ENCODE measurements at places on chromosomes 11 and 22. TPM values are rescaled to one million over a fixed set of nuclear protein-coding genes. Genes with fewer than 3 reads are reported as not detected.

Gene KREMEN1
- polyA plus RNA-seq: 7.9 TPM

DNA sequence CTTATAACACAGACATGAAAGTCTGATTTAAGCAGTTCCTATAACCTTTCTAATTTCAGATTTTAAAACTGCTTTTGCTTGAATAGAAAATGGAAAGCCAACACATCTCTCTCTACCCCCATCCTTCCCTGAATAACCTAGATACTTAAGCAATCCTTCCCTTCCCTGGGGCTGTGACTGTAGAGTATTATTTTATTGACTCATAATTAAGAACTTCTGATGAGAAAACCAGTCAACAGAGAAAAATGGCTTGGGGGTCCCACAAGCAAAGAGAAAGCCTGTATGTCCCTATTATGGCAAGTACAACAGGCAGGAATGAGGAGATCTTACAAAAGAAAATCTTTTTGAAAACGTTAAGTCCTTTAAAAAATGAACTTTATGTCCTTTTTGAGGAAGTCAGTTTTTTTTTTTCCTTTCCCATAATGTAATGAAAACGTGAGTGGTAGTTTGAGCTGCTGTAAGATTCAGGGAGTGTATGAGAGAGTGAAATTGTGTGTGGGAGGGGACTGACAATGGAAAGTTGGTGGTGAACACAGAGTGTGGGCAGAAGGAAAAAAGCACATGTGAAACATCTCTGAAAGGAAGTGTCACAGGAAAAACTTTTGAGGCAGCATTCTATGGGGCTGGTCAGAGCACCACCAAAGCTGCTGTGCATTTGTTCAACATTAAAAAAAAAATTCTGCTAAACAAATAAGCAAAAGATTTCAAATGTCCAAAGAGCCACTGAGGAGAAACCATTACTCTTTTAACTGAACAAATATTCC is 154.6 kb downstream of the MAML2 start:
- H3K4me3 ChIP-seq: no peak overlapping the region
- H3K27ac ChIP-seq: peak overlapping the region; percentile 83
- DNase-seq: no peak

- H3K4me1 ChIP-seq: no peaks in the 10 kb centered on the region
- DNase-seq: peak; percentile 16
- no peaks in the 10 kb centered on the region for H3K36me3 ChIP-seq
- no peak overlapping the region for H3K4me3 ChIP-seq
- no peaks in the 10 kb centered on the region for H3K27me3 ChIP-seq
- no peak overlapping the region for H3K27ac ChIP-seq
Observed at GRCh38 chr11:18650859-18651557, 16.9 kb upstream of the SPTY2D1 start.

GRCh38 chr22:44116331-44116730 is 64.4 kb upstream of the PARVG start:
- no peaks in the 10 kb centered on the region for H3K27me3 ChIP-seq
- H3K4me3 ChIP-seq: no peak overlapping the region
- no peak overlapping the region for H3K27ac ChIP-seq
- H3K36me3 ChIP-seq: no peaks in the 10 kb centered on the region
- DNase-seq: no peak
- H3K4me1 ChIP-seq: no peaks in the 10 kb centered on the region

Gene SMTNL1
- not detected for polyA plus RNA-seq

- peak overlapping the region; percentile 86 for H3K27ac ChIP-seq
- H3K27me3 ChIP-seq: no peaks in the 10 kb centered on the region
- H3K4me3 ChIP-seq: no peak overlapping the region
Observed at GRCh38 chr22:42363892-42364291, 68.3 kb downstream of the NFAM1 start.

Gene FOSL1
- 30.1 TPM for polyA plus RNA-seq

GRCh38 chr11:93623179-93623578 is 38.3 kb upstream of the CEP295 start:
- no peak for DNase-seq
- H3K36me3 ChIP-seq: no peaks in the 10 kb centered on the region
- H3K4me3 ChIP-seq: no peak overlapping the region

- peak; percentile 58 for DNase-seq
- H3K27ac ChIP-seq: peak overlapping the region; percentile 91
- H3K4me3 ChIP-seq: no peak overlapping the region
- no peaks in the 10 kb centered on the region for H3K27me3 ChIP-seq
Observed at GRCh38 chr11:21634491-21634890, 558.4 kb upstream of the ANO5 start.

Gene CHST1
- polyA plus RNA-seq: 2.7 TPM

Gene GRM5
- polyA plus RNA-seq: not detected

DNA sequence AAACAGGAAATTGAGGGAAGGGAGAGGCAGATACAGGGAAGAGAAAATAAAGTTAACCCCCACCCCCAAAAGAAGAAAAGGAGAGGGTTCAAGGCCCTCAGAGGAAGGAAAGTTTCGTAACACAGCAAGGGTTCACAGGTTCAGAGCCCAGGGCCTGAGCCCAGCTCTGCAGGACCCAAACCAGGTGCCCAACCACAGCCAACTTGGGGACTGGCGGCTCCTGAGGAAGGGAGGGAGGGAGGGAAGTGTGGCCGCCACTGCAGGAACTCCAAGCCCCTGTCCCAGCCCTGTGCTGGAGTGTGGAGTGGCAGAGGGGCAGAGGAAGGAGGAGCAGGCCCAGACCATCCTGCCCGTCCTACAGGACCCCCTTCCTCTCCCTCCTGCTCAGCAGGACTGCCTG is 59.2 kb downstream of the ELFN2 start:
- no peaks in the 10 kb centered on the region for H3K4me1 ChIP-seq
- DNase-seq: no peak
- no peaks in the 10 kb centered on the region for H3K36me3 ChIP-seq
- no peak overlapping the region for H3K4me3 ChIP-seq
- no peak overlapping the region for H3K27ac ChIP-seq
- no peaks in the 10 kb centered on the region for H3K27me3 ChIP-seq

GRCh38 chr22:16914006-16914405 is 88.8 kb upstream of the XKR3 start:
- no peak overlapping the region for H3K27ac ChIP-seq
- no peaks in the 10 kb centered on the region for H3K4me1 ChIP-seq
- peaks cover 20% of the 10 kb centered on the region for H3K27me3 ChIP-seq
- no peaks in the 10 kb centered on the region for H3K36me3 ChIP-seq
- DNase-seq: no peak

DNA sequence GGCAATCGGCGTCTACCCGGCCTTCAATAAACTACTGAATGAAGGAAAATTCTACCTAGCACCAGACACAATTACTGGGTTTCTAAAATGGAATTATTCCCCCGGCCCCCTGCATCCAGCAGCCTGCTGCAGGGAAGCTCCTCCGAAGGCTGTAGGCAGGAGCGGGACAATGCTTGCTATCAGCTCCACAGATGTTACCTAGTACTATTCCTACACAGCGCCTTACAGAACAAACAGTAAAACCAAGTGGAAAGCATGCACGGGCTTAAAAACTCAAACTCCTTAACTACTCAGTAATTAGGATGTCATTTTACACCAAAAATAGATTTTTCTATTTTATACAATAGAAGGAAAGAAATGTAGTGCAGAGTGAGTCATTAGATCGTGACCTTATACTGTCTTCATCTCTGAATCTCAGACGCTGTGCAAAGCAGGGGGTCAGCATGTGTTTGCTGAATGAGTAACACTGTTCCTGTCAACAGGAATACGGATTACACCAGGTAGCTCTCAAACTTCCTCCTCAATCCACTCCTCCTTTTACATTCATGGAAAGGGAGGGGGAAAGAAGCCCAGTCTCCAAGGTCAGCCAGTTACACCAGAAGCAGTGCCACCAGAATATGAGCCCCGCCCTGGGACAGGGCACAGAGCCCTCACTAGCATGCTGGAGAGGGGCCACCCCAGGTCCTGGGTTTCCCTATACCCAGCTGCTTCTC is 74.9 kb downstream of the PACSIN2 start:
- H3K4me3 ChIP-seq: peak overlapping the region; percentile 6
- H3K27me3 ChIP-seq: no peaks in the 10 kb centered on the region
- no peak for DNase-seq
- H3K4me1 ChIP-seq: peaks cover 28% of the 10 kb centered on the region

Data from SK-N-SH (cell line).